Panc1 (cell line): ENCODE measurements at places on chromosomes 7 and 10.

DNA sequence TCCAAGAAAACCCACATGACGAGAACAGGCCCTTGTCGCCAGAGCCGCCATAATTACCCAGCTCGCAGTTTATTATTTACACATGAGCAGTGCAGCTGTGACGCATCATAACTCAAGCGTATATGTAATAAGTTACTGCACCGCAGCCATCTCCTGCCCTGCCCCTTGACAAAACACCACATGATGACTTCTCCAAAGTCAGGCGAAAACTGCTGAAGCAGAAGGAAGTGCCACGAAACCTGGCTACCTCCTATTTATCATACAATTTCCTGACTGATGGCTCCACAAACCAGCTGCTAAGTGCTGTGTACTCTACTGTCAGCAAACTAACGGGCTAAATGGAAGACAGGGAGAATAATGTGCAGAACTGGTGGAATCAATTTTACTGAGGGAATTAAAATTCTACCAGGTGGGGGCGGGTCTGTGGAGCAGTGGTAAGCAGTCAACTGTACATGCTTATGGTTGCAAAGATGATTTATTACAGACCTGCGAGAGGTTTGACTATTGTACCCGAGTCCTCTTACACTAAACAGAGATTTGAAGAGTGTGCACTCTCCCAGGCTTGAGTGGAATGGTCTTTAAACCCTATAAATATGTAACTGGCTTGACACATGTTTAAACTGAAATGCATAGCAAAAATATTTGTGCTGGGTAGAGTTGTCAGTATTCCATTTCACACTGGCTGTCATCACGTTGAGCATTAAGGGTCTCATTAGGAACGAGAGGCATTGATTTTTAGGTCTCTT lies 156.0 kb downstream of the GLI3 start:
- DNase-seq, result no peak

GRCh38 chr10:75722020-75722419 lies 290.6 kb downstream of the LRMDA start:
- no peak for DNase-seq

DNA sequence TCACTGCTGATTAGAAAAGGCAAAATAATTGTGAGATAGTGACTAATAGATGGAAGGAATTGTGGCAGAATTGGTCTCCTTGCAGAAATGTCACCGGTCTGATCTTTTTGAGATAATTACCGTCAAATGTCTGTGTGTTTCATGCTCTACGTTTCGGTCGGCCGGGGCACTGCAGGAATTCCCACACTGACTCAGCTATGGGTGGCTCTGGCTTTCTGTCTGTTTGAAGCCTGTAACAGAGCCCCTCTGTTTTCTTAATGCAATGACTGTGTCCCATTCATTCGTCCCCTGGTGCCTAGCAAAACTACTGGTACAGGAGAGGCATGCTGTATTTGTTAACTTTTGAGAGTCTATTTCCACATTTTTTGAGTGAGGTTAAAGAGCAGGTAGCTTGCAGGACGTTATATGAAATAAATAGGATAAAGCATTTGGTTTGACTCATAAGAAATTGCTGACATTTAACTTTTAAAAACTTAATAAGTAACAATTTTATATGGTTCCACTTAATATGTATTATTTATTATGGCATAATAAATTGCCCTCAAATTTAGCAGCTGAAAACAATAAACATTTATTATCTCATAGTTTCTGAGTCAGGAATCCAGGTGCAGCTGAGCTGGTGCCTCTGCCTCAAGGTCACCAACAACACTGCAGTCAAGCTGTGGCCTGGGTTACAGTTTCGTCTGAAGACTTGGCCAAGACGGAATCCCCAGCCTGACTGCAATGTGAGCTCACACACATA lies 53.3 kb upstream of the CTBP2 start:
- DNase-seq, result no peak

- DNase-seq, result no peak
Observed at GRCh38 chr10:122285506-122286444, 14.7 kb downstream of the BTBD16 start.

- DNase-seq, result no peak
Observed at GRCh38 chr10:69839696-69840345, 38.1 kb downstream of the COL13A1 start.

- DNase-seq, result no peak
Observed at GRCh38 chr7:105808703-105809590, 67.5 kb downstream of the ATXN7L1 start.

GRCh38 chr7:123548406-123548805 lies 9.2 kb downstream of the NDUFA5 start:
- DNase-seq, result no peak

DNA sequence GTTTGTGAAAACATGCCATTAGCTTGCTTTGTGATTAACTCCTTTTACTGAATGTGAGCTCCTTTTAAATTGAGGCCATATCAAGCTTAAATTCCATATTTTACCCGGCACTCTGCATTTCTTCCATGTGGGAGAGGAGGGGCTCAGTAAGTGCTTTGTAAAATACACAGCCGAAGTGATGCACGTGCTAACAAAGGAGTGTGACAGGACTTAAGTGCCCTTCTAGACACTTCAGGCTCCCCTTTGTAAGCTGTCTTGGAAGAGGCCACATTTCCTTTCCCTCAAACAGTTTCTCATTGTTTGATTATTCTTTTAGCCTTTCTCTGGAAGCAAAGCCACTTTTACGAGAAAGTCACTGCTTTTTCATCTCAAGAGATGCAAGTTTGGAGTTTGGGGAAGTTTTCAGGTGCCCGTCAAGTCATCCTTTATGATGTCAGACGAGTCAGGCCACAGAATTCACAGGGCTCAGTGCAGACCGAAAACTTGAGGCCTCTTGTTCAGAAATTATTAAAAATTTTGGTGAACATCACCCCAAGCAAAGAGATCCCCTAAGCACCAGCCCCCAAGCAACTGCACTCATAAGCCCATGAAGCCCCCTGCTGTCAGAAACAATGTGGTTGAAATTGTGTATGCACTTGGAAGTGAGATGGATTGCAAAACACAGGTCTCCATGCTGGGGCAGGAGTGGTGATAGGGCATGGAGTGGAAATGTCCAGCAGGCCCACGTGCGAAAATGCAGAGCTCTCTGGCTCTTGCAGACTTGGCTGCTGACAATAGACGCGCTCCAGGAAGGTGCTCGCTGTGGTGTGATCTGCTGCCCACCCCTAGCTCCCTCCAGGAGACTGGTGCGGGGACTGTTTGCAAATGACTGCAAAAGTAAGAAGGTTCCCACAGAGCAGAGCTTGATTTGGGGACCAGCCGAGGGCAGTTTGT lies 11.5 kb downstream of the IKZF1 start:
- DNase-seq, result no peak

GRCh38 chr7:67608806-67609205 lies 612.2 kb downstream of the TYW1 start:
- no peak for DNase-seq

GRCh38 chr7:22346383-22347107 lies 10.4 kb downstream of the RAPGEF5 start:
- DNase-seq, result no peak

DNA sequence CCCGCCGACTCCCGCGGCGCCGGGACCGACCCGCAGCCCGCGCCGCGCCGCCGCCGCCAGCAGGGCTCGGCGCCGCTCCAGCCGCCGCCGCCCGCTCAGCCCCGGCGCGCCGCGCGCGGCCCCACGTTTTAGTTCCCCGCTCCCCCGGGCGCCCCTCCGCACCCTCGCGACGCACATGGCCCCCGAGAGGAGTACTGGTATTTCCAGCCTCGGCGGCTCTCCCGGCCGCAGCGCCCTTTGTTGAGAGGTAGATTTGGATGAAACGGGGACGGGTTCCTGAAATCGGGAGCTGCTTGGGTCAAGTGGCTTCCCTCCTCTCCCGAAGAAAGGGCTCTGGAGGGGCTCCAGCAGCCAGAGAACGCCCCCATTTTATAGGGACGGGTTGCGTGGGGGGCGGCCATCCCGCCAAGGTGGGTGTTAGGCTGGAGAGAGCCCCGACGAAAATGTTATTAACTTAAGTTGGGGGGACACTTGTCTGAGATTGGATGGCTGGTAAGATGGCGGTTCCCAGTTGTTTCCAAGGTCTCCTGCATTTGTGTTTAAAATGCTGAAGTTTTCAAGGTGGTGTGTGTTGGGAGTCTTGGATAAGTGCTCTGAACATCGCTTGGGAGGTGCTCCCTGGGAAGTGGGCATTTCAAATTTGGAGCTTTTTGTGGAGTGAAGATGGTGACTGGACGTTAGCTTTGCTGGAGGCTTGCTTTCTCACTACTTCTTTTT lies 1.2 kb downstream of the BMI1 start:
- no peak for DNase-seq

GRCh38 chr10:97140049-97140846 lies 45.5 kb downstream of the SLIT1 start:
- no peak for DNase-seq

DNA sequence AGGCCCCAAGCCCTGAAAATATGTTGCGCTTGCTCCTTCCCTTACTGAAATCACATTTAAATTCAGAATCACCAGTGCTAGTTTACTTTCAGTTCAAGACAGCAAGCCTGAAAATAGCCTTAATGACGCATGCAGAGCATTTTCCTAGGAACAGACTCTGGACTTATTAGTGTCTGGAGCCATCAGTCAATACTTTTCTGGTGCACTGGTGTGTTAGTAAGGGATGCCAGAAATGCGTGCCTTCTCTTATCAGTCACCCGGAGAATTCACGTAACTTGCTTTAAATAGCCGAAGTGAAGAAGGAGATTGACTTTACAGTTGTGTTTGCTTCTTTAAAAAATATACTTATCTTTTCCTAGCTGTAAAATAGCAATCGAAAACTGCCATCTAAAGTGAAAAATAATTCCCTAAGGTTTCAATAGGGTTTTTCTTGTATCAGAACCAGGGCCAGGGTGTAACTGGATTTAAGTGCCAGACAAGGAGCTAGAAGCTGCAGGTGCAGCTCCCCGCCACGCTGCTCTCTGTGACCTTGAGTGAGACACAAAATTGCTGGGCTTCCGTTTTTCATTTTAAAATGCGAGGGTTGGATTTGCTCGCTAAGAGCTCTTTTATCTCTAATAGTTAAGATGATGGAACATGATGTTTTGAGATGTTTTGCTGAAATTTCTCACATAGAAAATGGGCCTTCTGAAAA lies 177.8 kb downstream of the NSUN6 start:
- DNase-seq, result no peak

- DNase-seq, result no peak
Observed at GRCh38 chr7:14988941-14989340, 86.4 kb upstream of the DGKB start.

GRCh38 chr7:17654940-17655339 lies 285.4 kb downstream of the SNX13 start:
- DNase-seq, result no peak

- no peak for DNase-seq
Observed at GRCh38 chr7:24417526-24418120, 133.6 kb downstream of the NPY start.

- no peak for DNase-seq
Observed at GRCh38 chr7:98194186-98194585, 17.1 kb upstream of the BHLHA15 start.

- DNase-seq, result no peak
Observed at GRCh38 chr7:50317221-50317678, 12.7 kb downstream of the IKZF1 start.

DNA sequence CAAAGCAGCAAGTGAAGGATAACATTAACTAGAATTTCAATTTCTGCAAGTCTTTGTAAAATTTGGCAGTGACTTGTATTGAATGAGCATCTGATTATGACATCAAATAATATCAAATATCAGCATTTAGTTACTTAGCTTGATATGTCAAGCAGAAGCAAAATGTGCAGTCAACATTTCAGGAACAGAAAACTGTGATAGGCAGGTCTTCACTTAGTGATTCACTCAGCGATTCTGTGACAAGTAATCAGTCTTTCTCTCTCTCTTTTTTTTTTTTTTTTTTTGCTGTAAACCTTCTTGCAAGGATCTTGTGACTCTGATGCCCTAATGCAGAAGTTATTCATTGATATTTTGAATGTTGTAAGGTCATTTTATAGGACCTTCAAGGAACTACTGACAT lies 307.1 kb downstream of the MTERF1 start:
- DNase-seq, result no peak

DNA sequence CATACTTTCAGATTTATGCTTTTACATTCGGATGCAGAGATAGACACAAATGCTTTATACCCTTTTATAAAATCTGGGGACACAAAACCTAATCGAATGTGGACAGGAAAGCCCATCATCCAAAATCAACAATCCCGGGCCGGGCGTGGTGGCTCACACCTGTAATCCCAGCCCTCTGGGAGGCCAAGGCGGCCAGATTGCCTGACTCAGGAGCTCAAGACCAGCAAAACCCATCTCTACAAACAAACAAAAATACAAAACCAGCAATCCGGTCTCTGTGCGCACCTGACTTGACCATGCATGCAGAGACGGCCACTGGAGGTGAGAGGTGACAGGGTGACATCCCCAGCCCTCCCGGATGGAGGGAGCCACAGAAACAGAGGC lies 13.5 kb downstream of the COBL start:
- no peak for DNase-seq

- no peak for DNase-seq
Observed at GRCh38 chr7:143205560-143206293, 16.1 kb upstream of the TAS2R40 start.

DNA sequence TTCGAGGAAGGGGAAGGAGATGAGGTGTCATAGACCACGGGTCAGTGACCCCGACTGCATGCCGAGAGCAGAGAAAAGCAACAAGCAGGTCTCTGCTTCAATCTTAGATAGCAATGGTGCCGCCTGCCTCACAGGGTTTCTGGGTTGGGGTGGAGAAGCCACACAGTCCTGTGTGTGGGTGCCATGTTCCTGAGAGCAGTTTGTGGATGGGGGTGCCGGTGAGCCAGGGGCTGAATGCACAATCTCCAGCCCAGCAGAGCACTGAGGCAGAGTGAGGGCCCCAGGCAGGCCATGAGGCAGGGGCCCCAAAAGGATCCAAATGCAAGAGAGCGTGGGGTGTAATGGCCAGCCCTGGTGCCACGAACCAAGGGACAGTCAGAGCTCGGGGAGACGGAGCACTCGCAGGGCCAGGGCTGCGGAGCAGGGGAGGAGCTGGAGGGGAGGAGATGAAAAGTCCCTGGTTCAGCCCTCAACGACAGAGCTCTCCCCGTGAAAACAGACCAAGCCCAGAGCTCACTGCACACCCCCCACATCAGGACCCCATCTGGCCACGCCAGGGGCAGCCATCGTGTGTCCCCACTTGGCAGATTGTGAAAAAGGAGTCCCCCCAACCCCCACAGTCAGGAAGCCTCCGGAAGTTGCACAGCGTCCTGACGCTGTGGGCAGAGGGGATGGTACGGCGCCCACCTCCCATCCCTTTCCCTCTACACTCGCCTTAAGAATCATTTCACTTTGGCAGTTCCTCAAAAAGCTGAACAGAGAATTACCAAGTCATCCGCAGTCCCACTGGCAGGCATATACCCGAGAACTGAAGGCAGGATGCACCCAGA lies 19.9 kb downstream of the WDR86 start:
- DNase-seq, result no peak

- DNase-seq, result no peak
Observed at GRCh38 chr7:120272261-120272660, 714 bp upstream of the KCND2 start.
